ENCODE measurements at places on chromosomes 1 and 21.

GRCh38 chr1:245800901-245801605 is 646.3 kb downstream of the KIF26B start:
- no peak for DNase-seq

DNA sequence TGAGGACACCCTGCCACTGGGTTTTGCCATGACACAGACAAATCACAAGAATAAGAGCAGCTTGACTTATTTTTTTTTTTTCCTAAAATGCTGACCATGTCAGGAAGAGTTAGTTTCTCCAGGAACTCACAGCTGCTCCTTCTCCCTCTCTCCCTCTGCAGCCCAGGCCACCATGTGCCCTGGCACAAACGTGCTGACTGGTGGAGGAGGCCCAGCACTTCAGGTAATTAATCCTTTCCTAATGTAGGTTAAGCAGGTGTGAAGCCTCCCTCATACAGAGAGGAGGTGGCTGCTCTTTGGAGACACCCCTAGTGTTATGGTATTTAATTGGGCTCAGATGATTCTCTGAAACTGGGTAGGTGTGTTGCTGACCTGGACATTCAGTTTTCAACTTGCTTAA is 129.8 kb upstream of the USH2A start:
- no peak for DNase-seq

- no peak for DNase-seq
These were observed 30.9 kb downstream of the SELL start for GRCh38 chr1:169680377-169681019.

DNA sequence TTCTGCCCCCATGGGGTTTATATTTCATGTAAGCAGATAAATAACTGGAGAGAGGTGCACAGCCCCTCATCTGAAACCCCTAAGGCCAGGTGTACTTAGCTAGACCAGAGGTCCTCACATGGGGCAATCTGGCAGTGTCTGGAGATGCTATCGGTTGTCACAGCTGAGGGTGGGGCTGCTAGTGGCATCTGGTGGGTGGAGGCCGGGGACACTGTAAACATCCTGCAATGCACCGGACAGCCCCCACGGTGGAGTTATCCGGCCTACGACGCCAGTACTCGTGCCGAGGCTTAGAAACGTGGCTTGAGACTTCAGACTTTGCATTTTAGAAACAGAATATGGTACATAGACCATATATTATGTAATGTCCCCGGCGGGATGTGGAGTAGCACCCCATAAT is 186.5 kb upstream of the VAMP3 start:
- no peak for DNase-seq

- DNase-seq = no peak
These were observed 123.1 kb downstream of the MATN1 start for GRCh38 chr1:30600258-30600657.

GRCh38 chr1:115827452-115828044 is 13.4 kb downstream of the NHLH2 start:
- DNase-seq = no peak

Measured in stimulated activated CD4-positive, alpha-beta T cell treated with anti-CD3 and anti-CD28 coated beads, Interleukin-2, amount 100 ng/mL, for 48 hours (primary cell).